ENCODE measurements at places on chromosomes 11 and 22.

DNA sequence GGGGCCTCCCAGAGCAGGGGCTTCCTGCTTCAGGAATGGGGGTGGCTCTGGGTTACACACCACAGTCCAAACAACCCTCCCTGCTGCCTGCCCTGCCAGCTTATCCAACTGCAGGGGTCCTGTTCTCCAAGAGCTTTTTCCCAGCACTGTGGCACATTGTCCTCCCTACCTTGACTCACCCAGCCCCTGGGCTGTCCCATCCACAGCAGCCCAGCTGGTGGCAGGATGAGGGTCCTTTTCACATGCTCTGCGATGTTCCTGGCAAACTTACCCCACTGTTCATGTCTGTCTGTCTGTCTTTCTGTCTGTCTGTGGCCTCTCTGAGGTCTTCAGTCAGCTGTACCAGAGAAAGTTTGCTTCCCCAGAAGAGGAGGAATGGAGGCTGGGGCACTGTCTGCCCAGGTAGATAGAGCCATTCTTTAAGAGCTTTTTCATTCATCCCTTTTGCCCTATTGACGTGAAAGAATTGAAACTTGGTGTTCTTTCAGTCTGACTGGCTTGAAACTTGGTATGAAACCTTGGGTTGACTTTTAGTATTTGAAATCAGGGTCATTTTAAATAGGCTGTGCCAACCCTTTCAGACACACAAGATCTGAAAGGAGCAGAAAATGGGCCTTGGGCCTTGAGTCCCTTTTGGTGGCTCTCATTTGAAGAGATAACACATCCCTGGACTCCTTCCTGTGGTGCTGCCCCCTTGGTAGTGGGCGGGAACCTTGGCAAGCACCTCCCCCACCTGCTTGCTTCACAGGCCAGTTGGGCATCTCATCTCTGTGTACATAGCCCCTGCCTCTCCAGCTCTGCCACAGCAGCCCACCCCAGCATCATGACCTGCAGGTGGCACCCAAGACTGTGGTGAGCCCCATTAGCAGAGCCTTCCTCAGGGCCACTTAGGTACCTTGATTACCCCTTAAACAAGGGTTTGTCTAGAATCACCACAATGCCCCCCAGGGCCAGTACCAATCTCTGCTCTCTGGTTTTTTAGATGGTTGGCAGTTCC lies 74.6 kb upstream of the SUSD2 start:
- no peak for DNase-seq

GRCh38 chr11:33060271-33060670 lies 20.9 kb downstream of the TCP11L1 start:
- DNase-seq = no peak

- no peak for DNase-seq
These were observed 201.6 kb downstream of the DSCAML1 start for GRCh38 chr11:117595440-117595839.

GRCh38 chr11:75244052-75244814 lies 3.7 kb downstream of the TPBGL start:
- no peak for DNase-seq

DNA sequence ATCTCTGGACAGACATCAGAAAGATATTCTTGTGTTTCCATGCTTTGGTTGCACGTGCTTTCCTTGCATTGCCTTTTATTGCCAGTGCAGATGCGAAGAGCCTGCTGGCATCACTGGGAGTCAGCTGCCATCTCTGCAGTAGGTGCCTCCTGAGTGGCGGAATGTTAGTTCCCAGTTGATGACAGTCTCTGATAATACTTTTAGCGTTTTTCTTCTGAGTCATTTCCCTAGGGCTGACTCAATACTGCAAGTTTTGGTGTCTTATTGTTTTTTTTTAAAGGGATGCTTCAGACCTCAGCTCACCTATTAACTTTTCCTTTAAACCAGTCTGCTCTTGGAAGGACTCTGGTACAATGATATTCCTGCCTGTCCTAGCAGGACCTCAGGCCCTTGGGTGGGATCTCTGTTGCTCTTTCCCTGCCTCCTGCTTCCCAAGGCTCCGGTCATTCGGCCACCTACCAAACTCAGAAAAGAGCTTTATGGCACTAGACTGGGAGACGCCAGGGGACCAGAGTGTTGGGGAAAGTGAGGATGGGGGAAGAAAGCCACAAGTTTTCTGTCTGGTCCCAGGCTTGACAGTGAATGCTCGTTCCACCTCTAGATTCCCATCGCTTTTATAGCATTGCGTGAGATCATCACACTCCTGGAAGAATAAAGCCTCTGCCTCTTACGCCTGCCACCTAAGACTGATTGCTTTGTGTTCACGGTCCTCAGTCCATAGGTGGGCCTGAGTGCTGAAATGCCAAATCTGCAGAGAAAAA lies 308.7 kb downstream of the DDX10 start:
- DNase-seq = peak; percentile 90

- DNase-seq = no peak
These were observed 348.5 kb downstream of the TBC1D22A start for GRCh38 chr22:47110817-47111443.

DNA sequence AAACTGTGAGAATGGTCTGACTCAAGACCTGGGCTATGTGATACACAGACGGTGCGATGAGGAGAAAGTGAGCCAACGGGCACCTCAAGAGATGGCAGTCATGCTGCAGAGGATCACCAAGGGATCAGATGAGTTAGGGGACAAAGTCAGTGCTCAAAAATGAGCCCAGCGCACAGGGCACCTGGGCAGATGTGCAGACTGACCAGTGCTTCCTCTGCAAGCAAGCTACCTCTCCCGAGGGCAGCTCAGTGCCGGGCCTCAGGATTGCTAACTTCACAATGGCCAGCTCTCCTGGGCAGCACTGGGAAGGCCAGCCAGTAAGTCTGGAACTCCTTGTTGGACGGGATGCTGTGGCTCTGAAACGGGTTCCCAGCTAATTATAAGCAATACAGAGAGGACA lies 15.3 kb downstream of the HDHD5 start:
- no peak for DNase-seq

- no peak for DNase-seq
These were observed 97.3 kb upstream of the API5 start for GRCh38 chr11:43214471-43214870.

GRCh38 chr22:43167001-43167589 lies 15.7 kb downstream of the TSPO start:
- no peak for DNase-seq

DNA sequence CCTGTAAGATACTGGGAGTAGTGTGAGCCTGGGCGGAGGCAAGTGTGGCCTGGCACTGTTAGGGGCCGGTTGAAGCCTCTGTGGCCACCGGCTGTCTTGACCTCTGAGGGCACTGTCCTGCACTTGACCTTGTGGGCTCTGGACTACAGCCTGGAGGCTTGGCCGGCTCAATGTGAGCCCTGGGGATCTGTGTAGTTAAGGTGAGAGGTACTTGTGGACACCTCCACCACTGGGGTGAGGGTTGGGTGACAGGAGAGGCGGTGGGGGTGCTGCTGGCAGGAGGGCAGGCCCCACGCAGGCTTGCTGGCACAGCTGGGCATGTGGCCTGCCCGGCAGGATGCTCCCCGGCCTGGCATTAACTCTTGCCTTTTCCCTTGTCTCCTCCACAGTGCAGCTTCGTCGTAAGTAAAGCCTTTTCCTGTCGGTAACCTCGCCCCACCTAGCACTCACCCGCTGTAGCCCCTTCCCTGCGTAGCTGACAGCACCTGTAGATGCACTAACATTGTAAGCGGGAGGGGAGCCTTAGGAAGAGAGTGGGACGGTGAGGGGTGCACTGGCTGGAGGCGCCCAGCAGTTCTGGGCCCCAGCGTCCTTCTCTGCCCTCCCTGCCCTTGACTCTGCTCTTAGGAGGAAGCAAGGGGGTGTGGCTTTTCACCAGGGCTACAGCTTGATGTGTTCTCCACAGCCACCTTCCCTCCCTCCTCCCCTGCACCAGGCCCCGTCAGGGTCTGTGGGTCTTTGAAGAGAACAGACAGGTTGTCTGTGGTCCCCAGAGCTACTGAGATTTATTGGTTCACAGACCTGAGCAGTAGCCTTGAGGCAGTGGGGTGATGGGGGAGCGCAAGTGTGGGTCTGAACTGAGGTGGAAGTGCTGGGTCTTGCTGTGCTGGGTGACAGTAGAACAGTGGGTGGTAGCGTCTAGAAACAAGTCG lies 17.6 kb downstream of the INCENP start:
- no peak for DNase-seq

GRCh38 chr11:4084406-4085125 lies 10.0 kb upstream of the RRM1 start:
- no peak for DNase-seq

GRCh38 chr11:8263109-8263768 lies 439 bp downstream of the LMO1 start:
- DNase-seq = no peak

- DNase-seq = peak; percentile 54
These were observed 787.5 kb downstream of the OPCML start for GRCh38 chr11:132744771-132745170.

DNA sequence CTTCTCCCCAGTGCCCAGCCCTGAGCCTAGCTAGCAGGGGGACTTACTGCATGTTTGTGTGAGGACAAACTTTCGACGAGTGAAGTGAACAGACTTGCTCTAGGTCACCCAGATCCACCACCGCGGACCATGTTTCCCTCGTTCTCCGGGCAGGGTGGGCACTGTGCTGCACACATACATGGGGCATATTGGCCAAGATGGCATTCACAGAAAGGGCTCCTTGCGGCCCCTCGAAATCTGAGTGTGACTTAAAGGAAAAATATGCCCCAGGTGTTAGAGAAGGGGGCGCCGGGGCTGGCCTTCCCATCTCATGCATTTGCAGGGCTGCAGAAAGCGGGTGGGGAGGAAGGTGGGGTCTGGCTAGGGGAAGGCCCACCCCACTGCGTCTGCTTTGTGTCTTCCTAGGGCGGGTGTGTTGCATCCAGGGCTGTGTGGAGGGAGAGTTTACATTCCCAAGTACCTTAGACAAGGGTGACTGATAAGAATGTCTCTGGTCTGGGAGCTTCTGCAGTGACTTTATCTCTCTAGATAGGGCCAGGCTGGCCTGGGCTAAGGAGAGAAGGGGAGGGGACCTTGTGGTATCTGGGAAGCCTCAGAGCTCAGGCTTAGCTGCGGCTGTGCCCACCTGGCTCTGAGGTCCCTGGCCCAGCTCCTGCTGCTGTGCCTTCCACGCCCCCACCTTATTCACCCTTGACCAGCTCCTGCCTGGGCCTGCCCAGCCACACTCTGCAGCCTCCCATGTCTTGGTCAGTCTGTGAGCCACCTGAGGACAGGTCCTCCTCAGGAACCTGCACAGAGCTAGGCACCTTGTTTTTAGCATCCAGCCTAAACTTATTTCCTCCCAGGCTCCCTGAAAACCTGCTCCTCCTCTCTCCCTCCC lies 45.8 kb downstream of the LRRC32 start:
- DNase-seq = no peak

- DNase-seq = peak; percentile 29
These were observed 129.1 kb downstream of the SNX19 start for GRCh38 chr11:130787092-130787616.

- no peak for DNase-seq
These were observed 9.7 kb upstream of the SOX10 start for GRCh38 chr22:37994049-37994448.

GRCh38 chr11:73223998-73224730 lies 6.1 kb downstream of the P2RY2 start:
- DNase-seq = no peak

- no peak for DNase-seq
These were observed 2.5 kb upstream of the KRTAP5-2 start for GRCh38 chr11:1600626-1601025.

DNA sequence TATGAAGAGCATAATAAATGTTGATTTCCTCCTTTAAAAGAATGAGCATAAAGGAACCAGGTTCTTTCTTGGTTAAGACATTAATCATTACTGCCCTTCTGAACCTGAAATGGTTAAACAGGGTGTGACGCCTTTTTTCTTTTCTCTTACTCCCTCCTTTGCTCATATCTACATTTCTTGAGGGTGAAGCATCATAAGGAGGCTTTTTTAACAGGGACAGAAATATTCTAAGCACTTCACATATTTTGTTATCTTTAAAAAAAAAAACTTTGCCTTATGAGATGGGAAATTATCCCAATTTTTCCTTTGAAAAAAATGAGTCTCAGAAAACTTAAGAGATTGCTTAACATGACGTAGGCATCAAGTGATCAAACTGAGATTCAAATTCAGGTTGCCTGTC lies 1036.3 kb upstream of the TENM4 start:
- no peak for DNase-seq

GRCh38 chr11:78540256-78540655 lies 34.4 kb downstream of the NARS2 start:
- DNase-seq = no peak

- DNase-seq = no peak
These were observed 79.5 kb upstream of the SLC25A18 start for GRCh38 chr22:17483688-17484372.

DNA sequence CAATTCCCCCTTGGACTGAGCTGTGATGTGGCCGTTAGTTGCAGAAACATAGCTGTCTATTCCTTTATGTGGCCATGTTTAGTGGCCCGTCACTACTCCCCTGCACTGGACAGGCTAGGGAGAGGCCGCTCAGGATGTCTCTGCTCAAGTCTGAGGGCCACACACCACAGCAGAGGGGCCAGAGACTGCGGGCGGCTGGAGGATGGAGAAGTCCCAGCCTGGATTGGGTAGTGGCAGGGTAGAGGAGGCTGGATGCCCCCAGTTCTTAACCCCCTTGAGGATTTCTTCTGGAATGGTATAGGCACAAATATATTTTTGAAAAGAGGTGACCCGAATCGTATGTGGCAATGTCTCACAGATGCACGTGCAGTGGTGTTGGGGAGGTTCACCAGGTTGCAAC lies 116.4 kb upstream of the B3GAT1 start:
- DNase-seq = no peak

GRCh38 chr22:40116496-40117200 lies 61.1 kb upstream of the TNRC6B start:
- DNase-seq = no peak

GRCh38 chr11:72812967-72813739 lies 1.1 kb upstream of the ATG16L2 start:
- no peak for DNase-seq

GRCh38 chr11:119369132-119369925 lies 12.2 kb downstream of the USP2 start:
- no peak for DNase-seq

DNA sequence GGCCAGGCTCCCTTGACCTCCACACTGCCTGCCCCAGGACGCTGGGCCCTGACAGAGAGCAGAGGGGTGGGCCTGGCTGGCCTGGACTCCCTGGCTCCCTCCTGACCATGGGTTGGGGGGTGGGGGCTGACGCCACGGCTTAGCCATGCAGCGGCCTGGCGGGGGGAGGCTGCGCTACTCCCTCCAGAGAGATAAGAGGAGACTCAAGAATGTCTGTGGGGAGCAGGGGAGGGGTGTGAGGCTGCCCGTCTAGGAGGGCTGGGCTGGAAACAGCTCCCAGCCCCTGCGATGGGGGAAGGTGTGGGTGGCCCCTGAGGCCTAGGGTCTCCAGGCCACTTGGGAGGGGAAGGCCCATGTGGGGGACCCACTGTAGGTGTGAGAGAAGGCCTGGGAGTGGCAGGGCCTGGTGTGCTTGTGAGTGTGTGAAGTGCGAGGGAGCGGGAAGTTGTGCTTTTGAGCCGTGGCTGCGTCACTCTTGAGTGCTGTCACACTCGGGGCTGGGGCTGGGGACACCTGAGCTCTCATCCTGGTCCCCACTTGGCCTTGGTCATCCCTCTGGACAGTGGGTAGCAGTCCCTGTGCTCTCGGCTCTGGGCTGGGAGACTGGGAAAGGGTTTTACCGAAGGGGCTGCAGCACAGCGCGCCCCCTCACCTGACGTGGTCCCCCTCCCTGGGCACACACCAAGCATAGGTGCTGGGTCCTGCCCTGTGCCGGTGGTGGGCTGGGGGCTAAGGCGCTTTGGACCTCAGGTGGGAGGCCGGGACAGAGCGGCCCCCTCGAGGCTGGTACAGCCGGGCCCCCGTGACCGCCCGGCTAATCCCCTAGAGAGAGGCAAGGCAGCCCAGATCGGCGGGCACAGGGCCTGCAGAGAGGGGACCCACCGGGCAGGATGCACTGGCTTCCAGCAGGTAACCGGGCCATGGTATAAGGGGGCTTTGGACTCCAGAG lies 2.4 kb downstream of the MYRF start:
- no peak for DNase-seq
